ENCODE measurements at places on chromosomes 6 and 20. TPM values are rescaled to one million over a fixed set of nuclear protein-coding genes. Genes with fewer than 3 reads are reported as not detected.
A peak's percentile ranks its signal among the peaks of the same experiment; 100 is the strongest.

The ADGB gene
- total RNA-seq: not detected

The RIPPLY2 gene
- not detected for total RNA-seq

The BPIFB3 gene
- total RNA-seq: not detected

The RPS21 gene
- 733 TPM for total RNA-seq

The PRRT1 gene
- 0.77 TPM for total RNA-seq

The PACRG gene
- 3.2 TPM for total RNA-seq

The PSORS1C1 gene
- 1.1 TPM for total RNA-seq

The LRRC1 gene
- 3.8 TPM for total RNA-seq

DNA sequence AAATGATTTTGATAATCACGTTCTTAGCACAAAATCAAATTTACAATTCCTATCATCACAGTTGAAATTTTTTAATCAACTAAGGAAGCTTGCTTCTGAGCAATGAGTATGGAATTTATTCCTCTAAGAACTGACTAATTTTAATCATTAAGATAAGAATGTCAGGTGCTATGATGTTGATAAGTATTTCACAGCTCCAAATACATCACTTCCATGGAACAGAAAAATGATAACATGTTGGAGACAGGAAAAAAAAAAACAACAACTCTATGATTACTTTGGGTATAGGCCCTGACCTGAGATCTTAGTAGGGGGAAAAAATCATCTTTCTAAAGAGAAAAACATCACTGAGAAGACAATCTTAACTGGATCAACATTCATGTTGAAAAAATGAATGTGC, 89.4 kb upstream of the BMP2 start:
- DNase-seq: no peak

- no peak for DNase-seq
These were observed 150.7 kb upstream of the LAMP5 start for GRCh38 chr20:9363673-9364072.

DNA sequence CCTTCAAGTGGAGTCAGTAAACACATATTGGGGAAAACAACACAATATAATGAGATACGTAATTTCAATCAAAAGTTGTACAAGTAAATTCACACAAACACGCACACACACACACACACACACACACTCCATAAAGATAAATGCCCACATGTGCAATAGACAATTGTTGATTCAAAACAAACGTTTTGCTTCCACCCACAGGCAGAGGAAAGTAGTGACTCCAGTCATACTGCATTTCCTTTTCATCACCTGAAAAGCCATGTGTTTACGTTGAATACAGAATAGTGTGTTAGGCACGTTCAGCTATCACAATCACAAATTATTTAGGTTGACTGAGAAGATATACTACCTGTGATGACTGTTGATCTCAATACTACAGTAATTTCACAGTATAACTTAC, 443.8 kb upstream of the MANEA start:
- no peak for DNase-seq

- no peak for DNase-seq
These were observed 136.6 kb downstream of the DTNBP1 start for GRCh38 chr6:15526212-15526701.

DNA sequence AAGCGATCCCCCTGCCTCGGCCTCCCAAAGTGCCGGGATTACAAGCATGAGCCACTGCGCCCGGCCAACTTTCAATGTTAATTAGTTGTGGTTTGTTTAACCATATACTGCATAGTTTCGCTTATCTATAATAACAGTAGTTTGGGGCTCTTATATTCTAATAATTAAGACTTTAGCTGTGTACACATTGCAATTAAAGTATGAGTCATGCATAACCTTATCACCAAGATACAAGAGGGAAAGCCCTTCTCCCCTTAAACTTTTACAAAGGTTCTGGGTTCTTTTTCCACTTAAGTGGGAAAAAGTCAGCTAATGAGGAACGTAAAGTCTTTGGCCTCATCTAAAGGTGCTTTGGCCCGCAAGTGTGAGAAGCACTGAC, 3.2 kb upstream of the MCCD1 start:
- no peak for DNase-seq

DNA sequence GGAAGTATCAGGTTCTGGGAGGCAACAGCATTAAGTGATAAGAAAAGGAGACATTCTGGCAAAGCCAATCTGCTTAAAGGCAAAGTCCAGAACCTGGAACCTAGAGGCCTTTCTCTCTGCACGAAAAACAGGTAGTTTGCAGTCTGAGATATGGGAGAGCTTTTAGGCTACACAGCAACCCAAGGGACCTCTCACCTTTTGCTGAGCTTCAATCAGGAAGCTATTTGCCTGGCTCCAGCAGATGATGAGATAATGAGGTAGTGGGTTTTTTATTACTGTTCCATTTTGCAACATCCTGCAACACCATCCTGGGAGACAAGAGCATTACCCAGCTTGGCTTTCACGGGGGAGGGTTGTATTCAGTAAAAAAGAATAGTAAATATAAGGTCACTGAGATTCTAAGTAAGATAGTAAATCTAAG, 143.1 kb downstream of the ADGRG6 start:
- DNase-seq: no peak

DNA sequence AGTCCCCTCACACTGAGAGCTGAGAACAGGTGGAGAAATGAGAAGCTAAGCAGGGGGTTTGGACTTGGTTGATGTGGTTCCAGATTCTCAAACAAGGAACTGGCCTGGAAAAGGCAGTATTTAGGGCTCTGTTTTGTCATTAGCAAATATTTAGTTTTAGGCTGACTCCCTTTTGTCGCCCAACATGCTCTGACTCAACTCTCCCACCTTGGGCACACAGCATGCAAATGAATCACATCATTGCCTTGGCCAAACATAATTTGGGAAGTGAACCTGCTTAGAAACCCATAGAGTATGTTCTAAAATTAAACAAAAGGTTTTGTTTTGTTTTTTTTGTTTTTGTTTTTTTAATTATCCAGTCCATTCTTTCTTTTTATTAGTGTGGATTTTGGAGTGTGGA, 9.5 kb upstream of the UQCC2 start:
- no peak for DNase-seq

DNA sequence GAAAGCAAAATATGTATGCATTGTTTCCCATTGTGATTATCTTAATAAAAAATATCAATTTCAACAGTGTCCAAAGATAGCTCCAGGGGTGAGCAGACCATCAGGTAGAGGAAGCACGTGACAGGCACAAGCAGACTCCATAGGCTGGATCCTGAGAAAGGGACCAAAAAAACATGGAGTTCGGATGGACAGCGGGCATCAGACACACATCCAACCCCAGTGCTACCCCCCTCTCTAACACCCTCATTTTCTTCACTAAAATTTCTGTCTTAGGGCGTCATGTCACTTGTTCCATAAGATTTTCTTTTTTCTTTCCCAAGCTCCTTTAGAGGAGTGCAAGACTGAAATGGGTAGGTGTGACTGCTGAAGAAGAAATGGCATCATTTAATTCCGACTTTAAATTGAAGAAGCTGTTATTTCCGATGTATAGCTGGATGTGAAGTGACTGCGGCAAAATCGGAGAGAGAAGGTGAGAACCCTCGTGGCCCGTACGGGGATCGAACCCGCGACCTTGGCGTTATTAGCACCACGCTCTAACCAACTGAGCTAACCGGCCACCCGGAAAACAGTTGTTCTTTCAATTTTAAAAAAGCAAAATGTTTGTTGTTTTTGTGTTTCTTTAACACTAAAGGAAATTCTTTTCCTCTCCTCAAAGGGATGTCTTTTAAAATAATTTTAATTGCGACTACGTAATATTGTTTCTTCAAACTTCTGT, 10.3 kb upstream of the PRSS16 start:
- DNase-seq: no peak

DNA sequence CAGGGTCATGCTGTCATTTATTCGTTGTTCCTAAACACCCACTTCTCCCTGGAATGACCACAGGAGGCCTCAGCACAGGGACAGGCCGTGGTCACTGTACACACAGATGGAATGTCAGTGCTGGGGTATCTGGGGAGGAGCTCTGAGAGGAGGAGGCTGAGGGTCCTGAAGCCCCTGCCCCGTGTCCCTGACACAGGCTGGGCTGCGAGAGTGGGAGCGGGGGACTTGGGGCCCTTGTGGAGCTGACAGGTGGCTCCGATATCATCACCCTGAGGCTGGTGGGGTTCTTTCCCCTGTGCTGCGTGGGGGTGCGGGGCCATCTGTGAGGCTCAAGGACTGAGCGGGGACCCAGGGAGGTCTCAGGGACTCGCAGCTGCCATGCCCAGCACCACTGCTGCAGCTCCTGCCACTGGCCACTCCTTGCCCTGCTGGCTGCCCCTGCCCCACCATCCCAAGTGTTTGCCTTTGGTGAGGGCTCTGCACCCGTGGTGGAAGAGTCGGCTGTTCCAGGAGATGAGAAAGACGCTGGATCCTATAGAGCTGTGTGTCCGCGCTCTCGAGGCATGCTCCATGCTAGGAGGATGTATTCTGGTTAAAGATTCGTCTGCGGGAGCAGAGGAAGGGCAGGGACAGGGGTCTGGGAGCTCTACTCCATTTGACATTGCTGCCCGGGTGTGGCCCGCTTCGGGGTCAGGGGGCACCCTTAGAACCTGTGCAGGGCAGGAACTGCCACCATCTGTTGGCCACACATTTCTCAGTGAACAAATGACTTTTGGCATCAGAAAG, 18.9 kb downstream of the NPEPL1 start:
- DNase-seq: no peak

DNA sequence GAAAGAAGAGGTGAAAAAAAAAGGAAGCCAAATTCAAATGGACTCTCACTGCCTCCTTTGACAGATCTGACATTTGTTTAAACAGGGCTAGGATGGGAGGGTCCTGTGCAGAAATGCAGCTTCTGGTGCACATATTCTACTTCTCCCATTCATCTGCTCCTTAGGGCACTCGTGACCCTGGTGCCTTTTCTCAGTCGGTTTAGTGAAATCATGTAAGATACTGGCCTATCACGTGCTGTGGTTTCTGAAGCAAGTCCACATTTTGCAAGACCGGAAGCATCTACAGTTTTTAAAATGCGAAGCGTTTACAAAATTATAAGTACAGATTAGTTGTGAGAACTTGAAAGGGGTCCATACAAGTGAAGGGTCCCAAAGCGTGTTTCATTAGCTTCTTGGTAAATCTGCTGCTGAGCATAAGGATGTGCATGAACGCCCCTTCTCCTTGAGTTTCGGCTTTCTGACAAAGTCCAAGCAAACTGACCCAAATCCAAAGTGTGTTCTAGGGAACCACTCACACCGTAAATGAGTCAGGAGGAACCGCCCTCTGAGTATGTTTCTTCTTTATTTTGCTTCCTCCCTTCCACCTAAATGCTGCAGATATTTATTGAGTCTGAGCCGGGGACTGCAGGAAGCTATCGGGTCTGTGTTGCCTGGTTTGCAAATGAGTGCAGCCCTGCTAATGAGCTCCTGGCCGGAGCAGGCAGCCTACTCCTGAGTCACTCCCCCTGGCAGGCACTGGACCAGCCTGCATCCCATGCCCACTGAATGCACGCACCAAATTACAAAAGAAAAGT, 323.8 kb upstream of the JARID2 start:
- DNase-seq: no peak

- DNase-seq: no peak
These were observed 34.1 kb upstream of the ESR1 start for GRCh38 chr6:151773382-151773781.

- peak; percentile 69 for DNase-seq
These were observed 58.4 kb downstream of the TRIM38 start for GRCh38 chr6:26021001-26021349.

DNA sequence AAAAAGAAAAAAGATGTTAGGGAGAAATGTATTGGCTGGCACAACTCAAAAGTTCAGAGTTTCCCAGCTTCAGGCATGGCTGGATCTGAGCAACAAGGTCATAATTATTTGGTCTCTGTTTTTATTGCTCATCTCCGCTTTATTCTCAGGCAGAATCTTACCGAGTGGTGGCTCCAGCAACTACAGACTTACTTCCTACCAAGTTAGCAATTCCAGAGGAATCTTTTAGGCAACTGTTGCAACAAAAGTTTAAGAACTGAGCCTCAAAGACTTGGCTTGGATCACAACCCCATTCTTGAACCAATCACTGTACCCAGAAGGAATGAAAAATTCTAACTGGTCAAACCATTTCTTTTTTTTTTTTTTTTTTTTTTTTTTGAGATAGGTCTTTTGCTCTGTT, 35.5 kb upstream of the NCOA3 start:
- DNase-seq: no peak

DNA sequence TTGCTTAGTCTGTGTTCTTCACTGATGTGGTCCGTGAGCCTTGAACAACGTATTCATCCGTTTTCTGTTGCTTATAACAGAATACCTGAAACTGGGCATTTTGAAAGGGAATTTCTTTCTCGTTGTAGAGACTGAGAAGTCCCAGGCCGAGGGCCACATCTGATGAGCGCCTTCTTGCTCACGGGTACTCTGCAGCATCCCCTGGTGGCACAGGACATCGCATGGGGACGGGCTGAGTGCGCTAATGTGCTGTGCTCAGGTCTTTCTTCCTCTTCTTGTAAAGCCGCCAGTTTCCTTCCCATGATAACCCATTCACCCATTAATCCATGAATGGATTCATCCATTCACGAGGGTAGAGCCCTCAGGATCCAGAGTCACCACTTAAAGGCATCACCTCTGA, 161.0 kb downstream of the NFATC2 start:
- no peak for DNase-seq

GRCh38 chr6:63487103-63487813, 85.0 kb upstream of the LOC128125822 start:
- no peak for DNase-seq

DNA sequence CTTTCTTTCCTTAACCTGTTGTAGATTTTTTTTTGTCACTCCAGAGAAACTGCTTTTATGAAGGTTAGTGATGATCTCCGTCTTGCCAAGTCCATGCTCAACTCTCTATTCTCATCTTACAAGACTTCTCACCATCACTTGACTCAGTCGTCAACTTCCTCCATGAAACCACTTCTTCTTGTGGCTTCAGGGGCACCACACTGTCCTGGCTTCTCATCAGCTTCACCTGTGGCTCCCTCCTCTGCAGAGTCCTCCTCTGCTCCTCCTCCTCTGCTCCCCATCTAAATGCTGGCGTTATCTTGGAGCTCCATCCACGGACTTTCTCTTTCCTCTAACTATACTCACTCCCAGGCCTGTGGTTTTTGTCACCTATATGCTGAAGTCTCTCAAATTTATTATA, 187.5 kb downstream of the BACH2 start:
- no peak for DNase-seq

DNA sequence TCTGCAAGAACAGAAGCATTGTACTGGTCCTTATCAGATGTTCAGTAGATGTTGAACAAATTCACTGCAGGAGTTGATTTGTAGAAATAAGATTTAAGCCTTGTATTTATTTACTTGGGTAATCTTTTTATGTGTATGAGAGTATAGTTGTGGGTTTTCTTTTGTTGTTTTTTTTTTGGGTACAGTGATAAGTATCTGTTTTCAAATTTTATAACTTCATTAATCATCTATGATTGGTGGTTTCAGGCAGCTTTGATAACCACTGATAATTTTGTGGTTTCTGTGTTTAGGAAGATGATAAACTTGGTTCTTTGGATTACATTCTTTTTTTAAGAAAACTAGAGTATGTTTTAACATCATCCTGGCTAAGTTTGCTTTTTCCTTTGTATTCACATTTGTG, 2.8 kb downstream of the AFDN start:
- DNase-seq: no peak
